ENCODE measurements at places on chromosomes 16 and 17.

DNA sequence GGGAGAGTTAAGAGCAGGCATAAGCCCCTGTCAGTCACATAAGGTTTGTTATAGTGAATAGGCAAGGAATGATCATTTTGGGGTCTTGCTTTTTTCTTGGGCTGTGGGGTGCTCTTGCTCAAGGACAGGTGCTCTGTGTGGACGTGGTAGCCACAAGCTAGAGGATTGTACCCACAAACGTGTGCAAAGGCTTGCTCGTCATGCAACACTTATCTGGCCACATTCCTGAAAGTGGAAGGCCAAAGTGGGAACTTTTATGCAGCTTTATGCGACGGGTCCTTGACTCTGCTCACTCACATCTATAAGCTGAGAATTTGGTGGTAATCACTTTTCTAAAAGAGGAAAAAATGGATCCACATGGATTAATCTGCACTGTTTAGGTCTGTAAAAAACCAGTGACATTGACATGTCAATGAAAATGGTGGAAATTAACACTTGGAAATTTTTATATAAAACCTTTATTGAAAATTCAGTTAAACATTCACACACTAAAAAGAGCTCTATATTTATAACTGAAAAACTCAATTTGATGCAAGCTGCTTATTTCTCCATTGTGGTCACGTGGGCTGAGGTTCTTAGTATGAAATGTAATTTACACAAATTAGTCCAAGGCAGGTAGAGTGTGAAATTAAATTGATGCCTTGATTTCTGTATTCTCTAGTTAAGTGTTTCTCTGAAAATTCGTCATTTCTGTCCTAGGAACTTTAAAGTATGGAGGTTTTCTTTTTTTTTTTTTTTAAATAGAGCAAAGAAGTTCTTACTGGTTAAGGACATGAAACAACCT lies 162.3 kb downstream of the MSI2 start:
- no peak for DNase-seq

DNA sequence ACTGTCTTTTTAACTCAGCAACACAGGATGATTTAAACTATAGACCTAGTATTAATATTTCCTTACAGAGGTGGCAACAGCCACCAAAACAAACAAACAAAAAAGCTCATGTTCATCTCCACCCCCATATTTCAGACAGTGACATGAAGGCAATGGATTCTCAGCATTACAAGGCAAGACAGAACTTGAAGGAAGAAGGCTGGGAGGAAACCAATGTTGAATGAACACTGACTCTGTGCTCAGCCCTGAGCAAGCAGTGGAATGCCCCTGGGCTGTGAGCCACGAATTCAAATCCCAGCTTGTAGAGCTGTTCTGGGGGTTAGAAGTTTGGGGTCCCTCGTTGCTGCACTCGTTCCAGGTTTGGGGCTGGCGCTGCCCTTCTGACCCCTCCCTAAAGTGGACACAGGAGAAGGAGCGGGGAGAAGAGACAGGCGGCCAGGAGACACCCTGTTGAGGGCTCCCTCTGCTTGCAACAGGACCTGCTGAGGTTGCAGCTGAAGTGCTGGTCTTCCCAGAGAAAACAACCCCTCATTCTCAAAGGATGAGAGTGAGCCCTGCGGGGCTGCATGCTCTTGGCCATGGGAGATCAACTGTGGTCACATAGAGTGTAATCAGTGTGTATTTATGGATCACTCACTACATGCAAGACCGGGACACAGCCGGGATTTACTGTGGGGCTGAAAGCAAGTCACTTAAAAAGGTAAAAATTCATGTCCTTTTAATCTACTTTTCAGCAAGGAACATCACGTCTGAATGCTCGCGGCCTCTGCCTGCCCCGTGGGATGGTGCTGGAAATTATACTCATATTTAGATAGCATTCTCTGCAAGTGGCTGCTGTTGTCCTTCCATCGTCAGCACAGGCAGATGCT lies 34.3 kb downstream of the MYH3 start:
- DNase-seq = no peak

DNA sequence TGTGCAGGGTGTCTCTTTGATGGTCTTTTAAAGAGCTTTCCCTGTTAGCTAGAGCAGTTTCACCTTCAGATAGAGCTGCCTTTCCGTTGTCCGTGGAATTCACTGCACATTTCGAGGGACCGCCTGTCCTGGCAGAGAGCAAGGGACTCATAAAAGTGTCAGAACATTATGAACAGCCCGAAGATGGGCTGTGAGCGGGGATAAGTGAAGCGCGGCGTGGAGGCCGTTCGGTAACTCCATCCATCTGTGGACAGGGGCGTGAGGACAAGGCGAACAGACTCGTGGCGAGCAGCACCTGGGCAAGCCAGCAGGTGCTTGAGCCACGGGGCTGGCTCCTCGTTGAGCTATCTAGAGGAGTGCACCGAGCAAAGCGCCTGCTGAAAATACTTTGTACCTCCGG lies 371.2 kb downstream of the MAF start:
- DNase-seq = no peak

DNA sequence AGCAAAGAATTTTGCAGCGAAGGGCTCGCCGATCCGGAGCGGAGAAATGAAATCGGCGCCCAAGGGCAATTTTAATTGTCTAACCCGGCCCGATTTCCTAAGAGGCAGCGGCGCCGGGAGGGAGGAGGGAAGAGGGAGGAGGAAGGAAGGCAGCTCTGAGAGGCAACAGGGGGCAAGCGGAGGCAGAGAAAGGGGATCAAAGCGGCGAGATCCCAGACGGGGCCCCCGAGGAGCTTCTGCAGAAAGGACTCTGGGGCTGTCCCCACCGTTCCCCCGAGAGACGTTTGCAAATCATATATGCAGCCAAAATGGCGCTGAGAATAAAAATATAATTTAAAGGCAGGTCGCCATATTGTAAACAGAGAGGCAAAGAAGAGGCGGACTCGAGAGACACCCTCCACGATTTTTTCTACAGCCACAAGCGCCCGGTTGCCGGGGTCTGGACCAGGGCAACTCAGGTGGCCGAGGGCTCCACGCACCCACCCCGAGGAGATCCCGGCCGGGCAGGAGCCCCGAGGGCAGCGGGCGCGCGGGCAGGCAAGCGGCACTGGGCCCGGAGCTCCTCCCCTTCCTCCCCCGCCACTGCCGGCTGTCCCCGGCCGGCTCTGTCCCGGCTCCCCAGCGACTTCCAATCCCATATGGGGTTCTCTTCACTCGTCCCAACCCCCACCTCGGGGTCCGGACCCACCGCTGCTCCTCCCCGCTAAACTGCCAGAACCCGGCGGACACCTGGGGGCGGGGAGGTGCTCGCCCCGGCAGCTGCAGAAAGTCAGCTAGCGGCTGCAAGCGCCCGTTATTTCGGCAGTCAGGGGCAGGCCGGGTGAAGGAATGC lies 1.9 kb downstream of the PHF12 start:
- DNase-seq = peak; percentile 76

DNA sequence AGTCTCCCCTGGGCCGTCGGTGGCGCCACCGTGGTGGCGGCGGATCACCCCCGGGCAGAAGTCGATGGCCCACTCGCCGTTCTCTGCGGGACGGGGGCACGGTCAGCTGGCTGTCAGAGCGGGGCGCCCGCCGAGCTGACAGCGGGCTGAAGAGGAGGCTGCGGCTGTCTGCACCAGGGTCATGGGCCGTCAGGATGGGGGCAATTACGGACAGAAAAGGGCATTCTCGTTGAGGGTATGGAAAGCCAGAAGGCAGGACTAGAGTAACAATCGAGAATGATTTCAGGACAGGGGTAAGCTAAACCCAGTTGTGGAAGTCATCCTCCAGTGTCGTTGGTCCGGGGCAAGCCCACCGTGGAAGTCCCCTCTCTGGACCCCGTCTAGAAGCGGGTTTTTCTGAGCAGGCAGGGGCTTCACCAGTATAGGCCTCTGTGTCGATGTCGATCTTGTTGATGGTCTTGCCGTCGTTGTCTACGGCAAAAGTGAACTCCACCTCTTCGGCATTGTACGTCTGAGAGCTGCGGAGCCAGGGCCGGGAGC lies 1.7 kb downstream of the CHRNE start:
- no peak for DNase-seq

GRCh38 chr16:66258916-66259845 lies 107.3 kb upstream of the CDH5 start:
- no peak for DNase-seq

DNA sequence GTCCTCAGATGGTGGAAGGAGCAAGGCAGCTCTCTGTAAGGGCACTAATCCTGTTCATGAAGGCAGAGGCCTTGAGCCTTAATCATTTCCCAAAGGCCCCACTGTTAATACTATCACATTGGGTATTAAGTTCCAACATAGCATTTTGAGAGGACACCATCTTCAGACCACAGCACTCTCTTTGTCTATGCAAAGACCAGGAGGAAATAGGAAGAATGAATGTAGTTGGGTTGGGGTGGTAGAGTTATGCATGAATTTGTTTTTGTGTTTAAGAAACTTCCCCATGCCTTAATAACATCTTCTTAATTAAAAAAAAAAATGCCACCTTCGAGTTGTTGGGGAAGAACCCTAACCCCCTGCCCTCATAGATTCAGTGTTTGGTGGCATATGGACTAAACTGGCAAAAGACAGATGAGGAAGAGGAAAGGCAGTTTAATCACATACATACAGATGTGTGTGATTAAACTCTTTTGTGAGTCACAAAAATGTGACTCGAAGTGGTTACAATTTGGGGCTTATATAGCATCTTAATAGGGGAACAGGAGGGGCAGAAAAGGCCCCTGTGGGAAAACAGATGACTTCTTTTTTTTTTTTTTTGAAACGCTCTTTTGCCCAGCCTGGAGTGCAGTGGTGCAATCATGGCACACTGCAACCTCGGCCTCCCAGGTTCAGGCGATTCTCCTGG lies 35.0 kb upstream of the SLC5A10 start:
- no peak for DNase-seq

DNA sequence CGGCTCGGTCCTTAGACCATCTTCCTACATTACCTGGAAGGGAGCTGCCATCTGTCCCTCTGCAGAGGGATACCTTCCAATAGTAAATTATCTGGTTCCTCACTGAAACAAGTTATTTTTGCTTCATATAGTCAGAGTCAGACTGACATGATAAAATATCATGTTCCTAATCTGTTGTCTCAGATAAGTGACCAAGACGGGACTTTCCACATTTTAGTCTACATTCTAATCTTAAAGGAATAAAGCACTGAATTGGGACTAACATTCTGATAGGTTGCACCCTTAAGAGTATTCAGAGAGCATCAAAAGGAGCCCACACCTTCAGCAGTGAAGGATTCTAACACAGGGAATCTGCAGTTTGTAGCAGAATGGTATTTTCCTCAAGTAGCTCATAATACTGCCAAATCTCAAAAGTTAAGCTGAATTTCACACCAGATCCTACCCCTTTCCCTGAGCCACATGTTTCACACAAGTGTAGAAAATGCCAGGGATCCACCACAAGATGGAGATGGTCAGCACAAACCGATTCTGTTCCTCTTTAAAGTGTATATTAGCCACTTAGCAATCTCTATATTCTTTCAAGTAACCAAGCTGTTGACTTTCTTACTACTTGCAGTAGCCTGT lies 13.4 kb downstream of the GINS2 start:
- DNase-seq = peak; percentile 50

GRCh38 chr17:79202480-79202879 lies 127.9 kb downstream of the ENGASE start:
- DNase-seq = no peak

GRCh38 chr16:25798065-25798464 lies 106.3 kb downstream of the HS3ST4 start:
- DNase-seq = no peak

GRCh38 chr16:79599837-79600637 lies 500 bp downstream of the MAF start:
- no peak for DNase-seq

DNA sequence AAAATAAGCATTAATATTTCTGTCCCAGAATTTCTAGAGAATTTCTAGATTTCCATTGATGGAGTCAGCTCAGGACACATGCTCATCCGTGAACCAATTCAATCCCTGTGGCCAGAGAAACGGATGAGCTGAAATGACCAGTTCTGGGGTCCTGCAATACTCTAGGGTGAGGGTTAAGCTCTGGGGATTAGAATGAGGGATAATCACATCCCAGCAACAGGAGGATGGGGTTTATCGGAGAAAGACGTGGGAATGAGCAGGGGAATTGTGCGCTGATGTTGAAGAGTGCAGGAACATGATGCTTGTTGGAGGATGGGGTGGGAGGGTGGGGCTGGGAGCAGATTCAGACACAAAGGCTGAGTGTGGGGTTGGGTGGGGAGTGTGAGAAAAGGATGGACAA lies 64.1 kb downstream of the SLC5A11 start:
- DNase-seq = no peak

Measured in AML-193 (cell line).